ENCODE measurements at places on chromosomes 7 and 10. TPM values are rescaled to one million over a fixed set of nuclear protein-coding genes. Genes with fewer than 3 reads are reported as not detected.

Gene UCMA
- total RNA-seq = not detected

Gene SPAM1
- total RNA-seq = not detected

Gene AZGP1
- total RNA-seq = not detected

Gene VGF
- 0.15 TPM for total RNA-seq

Gene TAC1
- total RNA-seq = not detected

Gene SLC18A3
- total RNA-seq = not detected

Gene SPDYE11
- not detected for total RNA-seq

Gene TEX36
- not detected for total RNA-seq

DNA sequence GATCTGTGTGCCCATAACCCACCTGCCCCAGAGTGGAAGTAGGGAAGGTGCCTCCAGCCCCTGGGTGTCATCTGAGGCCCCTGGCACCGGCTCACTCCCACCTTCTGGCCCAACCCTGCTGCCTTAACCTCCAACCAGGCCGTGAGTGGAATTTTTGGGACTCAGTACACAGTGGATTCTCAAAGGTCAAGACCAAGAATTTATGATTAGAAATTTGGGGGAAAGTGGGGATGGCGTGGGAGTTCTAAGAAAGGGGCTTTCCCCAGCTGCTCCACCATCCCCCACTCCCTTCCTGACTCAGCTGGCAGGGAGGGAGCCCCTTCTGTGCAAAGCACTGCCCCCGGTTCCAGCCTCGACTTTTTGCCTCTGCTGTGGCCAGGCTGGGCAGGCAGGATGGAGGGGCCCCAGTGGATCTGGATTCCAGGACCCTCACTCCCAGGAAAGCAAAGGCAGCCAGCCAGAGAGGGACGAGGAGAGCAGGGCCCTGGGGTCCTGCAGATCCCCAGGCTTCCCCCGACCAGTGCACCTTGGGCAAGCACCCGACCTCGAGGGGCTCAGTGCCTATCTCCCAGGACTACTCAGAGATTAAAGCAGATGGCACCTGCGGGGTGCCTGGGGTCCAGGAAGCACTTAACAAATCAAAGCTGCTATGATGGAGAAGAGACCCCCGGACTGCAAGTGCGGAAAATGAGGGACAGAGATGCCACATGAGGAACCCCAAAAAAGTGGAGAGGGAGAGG lies 12.8 kb downstream of the SPOCK2 start:
- no peak overlapping the region for H3K4me3 ChIP-seq
- peak overlapping the region; percentile 13 for H3K27ac ChIP-seq
- H3K27me3 ChIP-seq = no peaks in the 10 kb centered on the region
- no peak for DNase-seq
- H3K36me3 ChIP-seq = peaks cover 60% of the 10 kb centered on the region

DNA sequence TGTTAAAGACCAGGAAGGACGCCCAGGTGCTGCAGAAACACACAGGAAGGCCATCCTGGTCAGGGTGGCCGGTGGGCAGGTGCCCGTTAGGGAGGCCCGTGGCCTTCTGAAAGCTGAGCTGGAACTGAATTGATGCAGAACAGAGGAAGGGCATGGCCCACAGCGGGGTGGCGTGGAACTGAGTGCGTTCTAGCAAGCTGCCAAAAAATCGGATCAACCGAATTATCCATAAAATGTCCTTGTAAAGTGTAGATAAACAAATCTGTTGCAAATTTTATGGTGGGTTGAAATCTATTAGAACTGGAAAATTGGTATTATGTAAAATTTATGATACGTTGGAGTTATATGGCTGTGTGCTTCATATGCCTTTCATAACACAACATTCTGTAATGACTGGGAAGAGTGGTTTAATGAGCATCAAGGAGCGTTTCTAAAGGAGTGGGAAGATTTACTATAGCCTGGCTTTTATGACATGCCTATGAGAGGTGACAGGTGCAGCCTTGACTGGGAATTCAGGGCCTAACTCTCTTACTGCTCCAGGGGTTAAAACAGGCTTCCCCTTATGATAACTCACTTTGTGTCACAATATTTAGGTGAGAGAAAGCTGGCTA lies 108.1 kb downstream of the GPR26 start:
- peaks cover 4% of the 10 kb centered on the region for H3K27me3 ChIP-seq
- H3K27ac ChIP-seq = no peak overlapping the region
- no peaks in the 10 kb centered on the region for H3K36me3 ChIP-seq
- DNase-seq = no peak

- H3K4me1 ChIP-seq = peaks cover 30% of the 10 kb centered on the region
- DNase-seq = no peak
- H3K27ac ChIP-seq = no peak overlapping the region
- peaks cover 45% of the 10 kb centered on the region for H3K36me3 ChIP-seq
Measured at GRCh38 chr10:122949296-122949695, 4.7 kb downstream of the C10orf88 start.

DNA sequence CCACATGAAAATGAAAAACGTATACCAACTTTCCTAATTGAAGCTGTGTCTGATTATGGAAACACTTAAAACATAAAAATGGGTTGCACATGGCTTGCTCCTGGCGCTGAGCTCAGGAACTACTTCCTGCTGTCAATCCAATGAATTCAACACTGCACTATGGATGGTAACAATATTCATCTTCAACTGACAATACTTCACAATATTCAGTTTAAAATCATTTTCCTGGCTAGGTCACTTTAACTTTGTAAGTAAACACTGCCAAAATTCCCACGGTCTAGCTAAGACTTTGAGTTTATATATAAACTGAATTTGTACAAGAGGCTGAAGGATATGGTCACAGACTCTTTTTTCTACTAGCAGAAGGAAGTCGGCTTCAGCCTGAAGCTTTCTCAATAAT lies 556.9 kb downstream of the TNS3 start:
- H3K27ac ChIP-seq = no peak overlapping the region
- no peak overlapping the region for H3K4me3 ChIP-seq
- H3K4me1 ChIP-seq = no peaks in the 10 kb centered on the region

Measured in activated CD4-positive, alpha-beta T cell treated with anti-CD3 and anti-CD28 coated beads, Interleukin-2, amount 10 ng/mL, durations not matched to agents 7 days and 5 days (primary cell).